Stimulated activated CD8-positive, alpha-beta memory T cell treated with anti-CD3 and anti-CD28 coated beads, Interleukin-4, amount 100 ng/mL, for 1 hour (primary cell): ENCODE measurements at places on chromosomes 13 and 19.

- DNase-seq, result no peak
Observed at GRCh38 chr19:41457241-41457640, 14.3 kb downstream of the ERICH4 start.

DNA sequence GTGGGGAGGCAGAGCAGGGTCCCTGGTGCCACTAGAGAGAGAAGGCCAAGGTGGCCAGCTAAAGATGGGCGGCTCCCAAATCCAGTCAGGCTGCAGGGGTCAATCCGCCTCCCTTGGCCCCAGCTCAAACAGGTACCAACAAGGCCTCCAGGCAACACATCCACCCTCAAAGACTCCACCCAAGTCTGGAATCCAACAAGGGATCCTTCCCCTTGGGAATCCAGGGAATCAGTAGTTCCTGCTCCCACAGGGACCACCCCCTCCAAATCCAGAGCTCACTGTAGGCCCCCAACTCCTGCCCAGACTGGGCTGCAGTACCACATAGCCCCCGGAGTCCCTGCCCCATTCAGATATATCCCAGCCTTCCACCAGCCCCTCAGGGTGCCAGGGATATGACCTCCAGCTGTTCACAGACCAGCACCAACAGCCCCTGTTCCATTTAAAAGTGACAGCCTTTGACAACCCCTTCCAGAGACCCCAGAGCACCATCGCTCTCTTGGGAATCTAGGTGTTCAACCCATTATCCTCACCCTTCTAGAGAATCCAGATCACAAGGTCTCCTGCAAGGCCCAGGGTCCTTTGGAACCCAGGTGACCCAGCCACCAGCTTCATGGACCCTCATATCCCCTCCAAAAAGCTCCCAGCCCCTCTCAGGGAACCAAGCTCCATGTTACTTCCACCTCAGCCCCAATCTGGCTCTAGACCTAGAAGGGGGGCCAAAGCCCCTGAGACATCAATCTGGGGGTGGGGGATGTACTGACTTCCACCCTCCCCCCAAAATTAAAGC lies 3.2 kb downstream of the ERF start:
- DNase-seq, result no peak

- DNase-seq, result no peak
Observed at GRCh38 chr19:17105556-17105955, 30.0 kb downstream of the MYO9B start.

DNA sequence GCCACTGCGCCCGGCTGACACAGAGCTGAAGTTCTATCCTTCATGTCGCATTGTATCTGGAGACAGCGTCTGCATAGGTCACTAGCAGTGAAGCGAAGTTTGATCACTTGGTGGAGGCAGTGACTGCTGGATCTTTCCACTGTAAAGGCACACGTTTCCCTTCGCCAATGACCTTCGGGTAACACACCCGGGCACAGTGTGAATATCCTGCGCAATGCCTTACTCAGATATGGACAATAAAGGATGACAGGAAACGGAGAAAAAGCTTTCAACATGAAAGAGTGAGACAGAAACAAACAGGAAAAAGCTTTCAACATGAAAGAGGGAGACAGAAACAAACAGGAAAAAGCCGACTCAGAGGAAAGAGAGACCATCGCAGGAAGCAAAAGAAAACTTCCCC lies 17.1 kb downstream of the ARL11 start:
- DNase-seq, result no peak

GRCh38 chr19:44848812-44849447 lies 2.8 kb downstream of the NECTIN2 start:
- no peak for DNase-seq

DNA sequence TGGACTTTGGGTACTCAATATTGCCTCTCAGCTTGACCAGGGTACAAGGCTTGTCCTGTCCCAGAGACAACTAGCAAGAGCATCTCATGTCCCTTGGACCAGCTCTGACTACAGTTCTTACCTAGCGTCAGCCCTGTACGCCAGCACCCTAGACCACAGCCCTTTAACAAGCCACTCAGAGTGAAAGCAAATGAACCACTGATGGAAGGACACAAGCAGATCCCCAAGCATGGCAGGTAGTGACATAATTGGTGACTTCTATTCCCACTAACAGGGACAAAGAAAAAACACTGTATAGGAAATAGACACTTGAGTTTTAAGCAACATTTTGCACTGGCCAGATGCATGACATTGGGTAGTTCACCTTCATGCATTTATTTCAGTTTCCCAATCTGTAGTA lies 8.8 kb upstream of the LRCH1 start:
- no peak for DNase-seq

GRCh38 chr13:100493418-100493817 lies 95.2 kb downstream of the GGACT start:
- no peak for DNase-seq

DNA sequence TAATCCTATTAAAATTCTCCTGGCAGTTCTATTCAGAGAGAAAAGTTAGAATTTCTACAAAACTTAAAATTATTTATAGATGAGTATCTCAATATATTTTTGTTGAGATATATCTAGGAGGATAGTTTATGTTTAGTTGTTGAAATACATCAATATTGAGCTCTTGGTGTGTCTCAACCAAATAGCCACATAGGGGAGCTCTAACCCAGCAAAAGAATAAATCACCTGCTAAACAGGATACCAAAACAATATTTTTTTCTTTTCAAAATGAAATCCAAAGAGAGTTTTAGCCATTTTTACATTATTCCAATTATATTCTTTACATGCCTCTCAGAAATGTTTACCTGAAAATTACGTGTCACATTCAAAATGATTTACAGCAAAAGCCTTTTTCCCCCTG lies 954.7 kb downstream of the SLITRK6 start:
- DNase-seq, result no peak

- DNase-seq, result peak; percentile 72
Observed at GRCh38 chr19:11035441-11036377, 53.6 kb upstream of the LDLR start.

DNA sequence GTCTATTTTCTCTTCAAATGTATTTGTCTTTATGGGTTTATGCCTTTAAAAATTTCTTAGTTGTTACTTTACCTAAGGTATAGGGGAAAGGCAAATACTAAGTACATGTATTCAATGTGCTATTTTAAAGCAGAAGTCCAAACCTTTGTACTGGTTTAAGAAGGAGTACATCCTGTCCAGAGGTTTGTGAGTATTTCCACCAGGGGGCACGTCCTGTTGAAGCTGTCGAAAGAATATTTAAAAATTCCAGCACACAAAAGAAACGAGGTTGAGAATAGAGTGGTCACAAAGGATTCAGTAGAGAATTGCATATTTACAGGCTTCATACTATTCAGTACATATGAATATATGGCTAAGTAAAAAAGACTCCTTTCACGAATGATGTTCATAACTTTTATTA lies 59.8 kb downstream of the URI1 start:
- DNase-seq, result no peak

DNA sequence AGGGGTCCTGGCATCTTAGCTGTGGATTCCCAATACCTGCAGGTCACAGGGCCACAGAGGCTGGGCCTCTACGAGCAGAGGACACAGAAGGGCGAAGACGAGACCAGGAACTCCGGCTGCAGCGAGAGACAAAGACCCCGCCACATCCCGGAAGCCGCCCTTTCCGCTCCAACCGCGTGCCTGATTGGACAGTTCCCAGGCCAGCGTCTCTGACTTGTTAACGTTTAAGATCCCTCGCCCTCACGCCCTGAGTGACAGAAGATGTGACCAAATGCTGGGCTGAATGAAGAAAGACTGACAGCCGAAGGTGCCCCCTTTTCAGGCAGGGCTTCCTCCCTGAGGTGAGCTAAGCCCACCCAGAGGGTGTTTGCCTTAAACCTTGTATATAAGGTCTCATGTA lies at the start of gene ZNF98:
Gene ZNF98 (minus strand): TSS at position 136 of the 400 bp plus-strand sequence. CDS start 122 bp downstream, at position 14.
- DNase-seq, result no peak

- no peak for DNase-seq
Observed at GRCh38 chr19:54482889-54483288, 9.8 kb upstream of the CDC42EP5 start.

GRCh38 chr19:5045956-5046338 lies 77.0 kb downstream of the KDM4B start:
- no peak for DNase-seq

DNA sequence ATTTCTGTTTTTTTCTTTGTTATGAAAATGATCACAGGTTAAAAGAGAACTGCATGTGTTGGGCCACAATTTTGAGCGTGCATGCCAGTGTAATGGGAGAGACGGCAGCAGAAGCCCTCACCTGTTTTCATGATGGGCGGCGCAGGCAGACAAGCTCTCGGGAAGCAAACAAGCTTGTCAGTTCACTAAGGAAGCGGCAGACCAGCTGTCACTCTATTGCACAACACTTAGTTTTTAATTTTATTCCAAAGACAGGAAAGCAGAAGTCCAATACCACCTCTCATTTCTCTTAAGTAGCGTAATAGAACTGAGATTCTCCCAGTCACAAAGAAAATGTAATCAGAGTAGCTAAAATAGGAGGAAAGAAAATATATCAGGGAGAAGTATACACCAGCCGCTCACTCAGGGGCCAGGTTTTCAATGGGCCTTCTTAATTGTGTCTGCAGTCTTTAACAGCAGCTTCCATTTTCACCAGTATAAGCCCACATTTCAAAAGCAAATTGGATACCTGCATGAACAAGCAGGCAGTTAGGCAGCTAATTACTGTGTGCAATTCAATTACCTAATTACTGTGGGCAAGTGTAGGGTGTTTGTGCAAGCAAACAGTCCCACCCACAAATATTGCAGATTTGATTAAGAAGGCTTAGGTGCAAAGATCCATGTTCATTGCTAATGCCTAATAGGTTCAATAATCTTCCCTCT lies 711.4 kb downstream of the DIAPH3 start:
- DNase-seq, result no peak
